ENCODE measurements at places on chromosomes 11 and 22.

DNA sequence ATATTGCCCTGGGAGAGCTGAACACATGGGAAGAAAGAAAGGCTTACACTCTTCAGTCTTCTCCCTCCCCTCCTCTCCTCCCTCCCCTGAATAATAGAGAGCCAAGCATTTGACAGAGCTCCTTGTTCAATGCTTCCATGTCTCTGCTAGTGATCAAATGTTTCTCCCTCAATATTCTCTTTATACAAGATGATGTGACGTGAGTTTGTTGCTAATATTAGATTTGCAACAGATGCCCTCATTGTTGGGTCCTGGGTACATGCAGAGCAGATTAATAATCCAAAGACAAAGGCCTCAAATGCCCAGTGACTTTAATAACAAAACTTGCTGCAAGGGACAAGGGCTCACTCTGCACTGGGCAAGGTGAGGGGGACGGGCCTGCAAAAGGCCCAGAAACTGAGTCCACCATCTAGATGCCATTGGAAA, 7.1 kb upstream of the ENDOD1 start:
- no peak for DNase-seq

DNA sequence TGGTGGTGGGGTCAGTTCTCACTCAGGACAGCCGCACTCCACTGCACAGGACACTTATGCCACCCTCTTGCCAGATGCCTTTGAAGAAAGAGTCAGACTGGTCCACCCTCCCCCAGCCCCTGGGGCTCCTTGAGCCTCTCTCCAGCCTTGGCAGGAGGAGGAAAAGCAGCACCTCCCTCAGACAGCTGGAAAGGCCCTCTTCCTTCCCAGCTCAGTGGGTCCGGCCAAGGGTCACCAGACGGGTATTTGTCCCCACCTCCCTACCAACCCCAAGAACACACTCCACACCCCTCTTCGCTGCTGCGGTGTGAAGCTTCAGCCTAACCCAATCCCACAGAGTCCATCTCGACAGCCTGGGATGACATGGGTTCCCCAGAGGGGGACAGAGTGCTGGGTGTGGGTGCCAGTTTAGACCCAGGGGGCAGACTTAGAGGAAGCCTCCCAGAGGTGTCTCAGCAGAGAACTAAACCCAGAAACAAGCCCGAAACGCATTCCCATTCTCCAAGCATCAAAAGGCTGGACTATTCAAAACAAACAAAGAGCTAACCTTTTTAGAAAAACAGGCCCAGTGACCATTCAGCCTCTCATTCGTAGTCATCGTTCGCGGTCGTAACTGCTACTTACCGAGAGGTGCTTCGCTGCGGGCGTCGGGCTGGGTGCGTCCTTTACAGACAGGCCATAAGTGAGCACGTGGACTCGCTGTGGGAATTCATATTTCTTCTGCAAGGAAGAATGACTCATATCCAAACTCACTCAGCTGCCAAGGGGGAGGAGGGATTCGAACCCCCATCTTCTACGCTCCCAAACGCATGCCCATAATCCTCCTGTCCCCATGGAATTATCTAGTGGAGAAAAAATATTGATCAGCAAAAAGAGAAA, 57.5 kb upstream of the ANO1 start:
- DNase-seq: no peak

DNA sequence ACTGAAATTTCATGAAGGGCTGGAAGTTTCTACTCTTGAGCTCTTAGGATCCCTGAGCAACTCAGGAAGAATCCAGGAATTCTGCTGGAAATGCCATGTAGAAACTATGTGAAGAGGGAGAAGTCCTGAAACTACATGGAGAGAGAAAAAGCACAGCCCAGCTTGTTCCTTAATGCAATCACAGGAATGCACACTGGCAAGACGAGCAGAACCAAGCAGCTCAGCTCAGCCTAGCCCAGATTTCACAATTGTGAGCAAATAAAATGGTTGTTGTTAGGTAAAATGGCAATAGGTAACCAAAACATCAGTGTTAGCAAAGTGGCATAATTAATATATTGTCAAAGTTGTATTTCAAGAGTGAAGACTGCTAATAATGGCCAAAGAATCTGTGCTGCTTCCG, 28.1 kb downstream of the ZNF214 start:
- no peak for DNase-seq

- DNase-seq: no peak
Observed at GRCh38 chr11:202490-202889, 4.7 kb downstream of the BET1L start.

GRCh38 chr11:10303558-10304363, 1.1 kb upstream of the ADM start:
- DNase-seq: peak; percentile 35

- no peak for DNase-seq
Observed at GRCh38 chr11:123213307-123213771, 18.3 kb upstream of the CLMP start.

GRCh38 chr11:2885017-2885677, 428 bp downstream of the CDKN1C start:
- DNase-seq: no peak

DNA sequence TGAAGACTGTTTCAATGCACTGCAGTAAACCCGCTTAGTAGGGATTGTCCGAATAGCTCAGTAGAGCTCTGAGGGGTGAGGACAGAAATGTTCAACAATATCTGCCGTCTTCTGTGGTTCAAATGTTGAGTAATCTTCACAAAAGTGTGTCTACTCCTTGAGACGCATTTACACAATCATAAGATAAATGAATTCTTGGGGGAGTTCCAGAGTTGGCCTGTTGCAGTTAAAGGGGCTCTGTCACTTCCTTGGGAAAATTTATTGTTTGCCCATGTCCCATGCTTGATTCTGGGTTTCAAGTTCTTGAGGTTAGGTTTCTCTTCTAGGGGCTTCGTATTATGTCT, 614 bp downstream of the ANO3 start:
- DNase-seq: no peak

GRCh38 chr11:123374622-123374968, 55.5 kb upstream of the GRAMD1B start:
- no peak for DNase-seq

DNA sequence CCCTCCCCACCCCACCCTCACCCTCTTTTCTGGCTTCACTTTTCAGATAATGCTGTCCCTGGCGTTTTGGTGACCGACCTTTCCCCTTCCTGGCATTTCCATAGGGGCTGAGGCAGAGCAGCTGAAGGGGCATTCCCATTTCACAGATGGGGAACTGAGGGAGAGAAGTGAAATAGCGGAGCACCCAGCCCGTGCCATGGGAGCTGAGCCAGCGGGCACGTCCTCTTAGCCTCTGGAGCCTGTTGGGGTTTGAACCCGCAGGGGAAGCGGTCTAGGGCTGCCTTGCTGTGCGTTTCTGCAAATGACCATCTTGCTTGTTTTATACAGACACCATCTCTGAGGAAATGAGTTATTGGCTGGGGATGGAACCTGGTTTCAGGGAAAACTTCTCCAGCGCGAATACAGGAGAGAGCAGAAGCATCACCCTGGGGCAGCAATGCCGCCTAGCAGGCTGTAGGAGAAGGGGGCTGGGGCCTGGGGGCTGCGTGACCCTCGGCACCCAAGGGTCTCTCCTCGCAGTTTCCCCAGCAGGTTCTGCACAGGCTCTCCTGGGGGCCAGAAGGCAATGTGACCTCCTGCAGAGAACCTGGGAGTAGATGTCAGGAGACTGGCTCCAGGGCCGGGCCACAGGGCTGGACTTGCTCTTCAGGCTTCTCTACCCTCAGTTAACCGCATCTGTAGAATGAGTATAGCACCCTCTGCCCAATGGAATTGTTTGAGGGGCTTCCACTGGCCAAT, 1.5 kb downstream of the PTPRJ start:
- DNase-seq: no peak

GRCh38 chr11:820655-821511, 2.2 kb downstream of the PNPLA2 start:
- no peak for DNase-seq

- peak; percentile 35 for DNase-seq
Observed at GRCh38 chr22:49934891-49935557, 16.6 kb downstream of the CRELD2 start.

GRCh38 chr22:30781271-30781875, 86.7 kb downstream of the OSBP2 start:
- DNase-seq: no peak

DNA sequence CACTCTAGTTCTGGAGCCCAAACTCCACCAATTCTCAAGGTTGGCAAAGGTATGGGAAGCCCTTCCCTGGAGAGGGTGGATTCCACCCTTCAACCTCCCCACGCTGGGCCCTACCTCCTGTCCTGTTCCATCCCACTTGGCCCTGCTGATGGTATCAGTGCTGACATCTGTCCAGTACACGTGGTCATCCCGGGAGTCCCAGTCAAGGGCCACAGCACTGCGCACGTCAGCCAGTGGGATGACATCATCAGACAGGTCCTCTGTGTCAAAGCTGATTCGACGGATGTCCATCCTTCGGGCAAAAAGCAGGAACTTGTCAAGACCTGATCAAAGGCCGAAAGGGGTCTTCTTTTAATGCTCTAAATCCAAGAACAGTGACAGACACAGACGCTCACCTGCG, 32.1 kb downstream of the LRP4 start:
- DNase-seq: no peak

DNA sequence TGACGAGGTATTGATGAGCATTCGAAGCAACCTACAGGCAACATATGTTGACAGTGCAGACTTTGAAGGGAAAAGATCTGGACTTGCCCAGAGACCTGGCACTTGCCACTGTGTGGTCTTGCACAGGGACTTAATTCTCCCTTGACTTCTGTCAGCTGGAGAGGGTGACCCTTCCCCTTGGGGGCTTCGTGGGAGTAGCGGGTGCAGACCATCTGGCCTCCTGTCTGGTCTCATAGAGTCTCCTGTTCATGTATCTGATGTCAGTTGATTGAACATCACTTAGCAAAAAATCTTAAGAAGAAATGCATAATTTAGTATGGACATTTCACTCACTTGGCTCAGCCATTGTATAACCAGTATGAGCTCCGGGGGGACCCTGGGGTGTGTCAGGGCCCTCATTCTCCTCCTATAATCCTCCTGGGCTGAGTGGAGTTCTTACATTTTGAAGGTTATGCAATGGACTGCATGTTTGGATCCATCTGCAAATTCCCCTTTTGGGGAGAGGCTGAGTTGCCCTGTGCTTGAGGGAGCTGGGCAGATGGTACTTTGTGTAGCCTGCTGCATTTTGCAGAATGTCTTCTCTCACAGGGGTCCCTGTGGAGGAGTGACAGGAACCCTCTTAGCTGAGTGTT, 13.0 kb downstream of the BCR start:
- no peak for DNase-seq

DNA sequence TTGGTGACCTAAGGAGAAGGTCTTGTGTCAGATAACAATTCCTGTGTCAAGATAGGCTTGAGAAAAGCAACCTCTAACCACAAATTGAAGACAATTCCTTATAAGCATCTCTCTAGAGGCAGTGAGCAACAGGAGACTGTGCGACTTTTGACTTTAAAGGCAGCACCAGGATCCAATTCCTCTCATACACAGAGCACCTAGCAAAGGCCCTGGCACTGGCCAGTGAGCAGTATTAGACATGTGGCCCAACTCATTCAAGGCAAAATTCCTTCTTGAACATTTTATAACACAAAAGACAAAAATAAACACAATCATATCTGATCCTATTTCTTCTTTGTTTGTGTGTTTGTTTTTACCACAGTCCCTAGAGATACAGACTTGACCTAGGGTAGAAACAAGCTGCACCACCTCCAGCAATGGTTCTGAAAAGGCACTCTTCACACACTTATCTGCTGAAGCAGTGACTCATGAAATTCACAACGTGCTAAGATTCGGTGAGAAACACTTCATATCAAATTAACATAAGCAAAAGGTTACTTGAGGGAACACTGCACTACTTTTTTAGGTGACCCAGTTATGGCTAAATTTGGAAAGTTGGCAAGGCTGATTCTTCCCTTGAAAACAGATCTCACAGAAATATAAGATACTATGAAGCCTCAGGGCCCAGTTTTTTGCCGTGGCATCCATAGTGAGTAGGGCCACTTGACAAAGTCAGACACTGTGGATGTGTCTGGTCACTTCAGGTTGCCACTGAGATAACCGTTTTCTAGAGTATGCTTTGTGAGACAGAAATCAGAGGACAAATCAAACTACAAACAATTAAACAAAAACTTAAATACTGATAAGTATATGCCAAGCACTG, 1018.9 kb downstream of the DLG2 start:
- DNase-seq: peak; percentile 60

- no peak for DNase-seq
Observed at GRCh38 chr11:132910011-132910760, 622.1 kb downstream of the OPCML start.

DNA sequence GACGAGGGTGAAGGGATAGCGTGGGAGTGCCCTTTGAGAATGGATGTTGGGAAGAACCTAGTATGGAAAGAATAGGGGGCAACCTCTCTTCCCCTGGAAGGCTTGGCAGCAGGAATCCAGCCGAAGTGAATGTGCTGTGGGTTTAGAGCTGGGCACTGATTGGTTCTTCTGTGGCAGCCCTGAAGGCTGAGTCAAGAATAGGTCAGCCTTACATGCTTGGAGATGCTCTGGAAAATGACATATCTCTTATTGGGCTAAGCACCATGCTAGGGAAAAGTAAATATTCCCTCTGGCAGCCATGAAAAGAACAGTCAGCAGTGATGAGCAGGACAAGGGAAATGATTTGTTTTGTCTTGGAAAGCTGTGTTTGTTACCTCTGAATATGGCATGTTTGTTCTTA, 149.5 kb downstream of the COMMD9 start:
- no peak for DNase-seq

- no peak for DNase-seq
Observed at GRCh38 chr11:14906993-14907392, 15.0 kb upstream of the CYP2R1 start.

DNA sequence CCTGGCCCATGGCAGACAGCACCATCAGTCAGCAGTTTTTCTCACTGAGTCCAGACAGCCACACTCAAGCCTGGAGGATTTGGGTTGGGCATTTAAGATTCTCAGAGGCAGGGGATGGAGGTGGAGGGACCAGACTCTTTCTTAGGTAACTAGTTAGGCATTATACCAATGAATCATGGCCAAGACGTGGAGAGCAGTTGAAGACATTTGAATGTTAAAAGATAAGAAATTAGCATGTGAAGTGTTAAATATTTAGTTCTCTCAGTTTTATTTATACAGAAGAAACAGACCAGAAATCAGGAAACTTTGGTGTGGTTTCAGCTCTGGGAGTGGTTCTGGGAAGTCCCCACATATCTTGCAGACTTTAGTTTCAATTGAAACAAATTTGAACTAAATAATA, 9.9 kb downstream of the GTF2H1 start:
- DNase-seq: no peak

GRCh38 chr11:117146521-117146920, 2.4 kb downstream of the PAFAH1B2 start:
- DNase-seq: no peak

GRCh38 chr11:130897262-130898182, 18.8 kb downstream of the SNX19 start:
- no peak for DNase-seq

DNA sequence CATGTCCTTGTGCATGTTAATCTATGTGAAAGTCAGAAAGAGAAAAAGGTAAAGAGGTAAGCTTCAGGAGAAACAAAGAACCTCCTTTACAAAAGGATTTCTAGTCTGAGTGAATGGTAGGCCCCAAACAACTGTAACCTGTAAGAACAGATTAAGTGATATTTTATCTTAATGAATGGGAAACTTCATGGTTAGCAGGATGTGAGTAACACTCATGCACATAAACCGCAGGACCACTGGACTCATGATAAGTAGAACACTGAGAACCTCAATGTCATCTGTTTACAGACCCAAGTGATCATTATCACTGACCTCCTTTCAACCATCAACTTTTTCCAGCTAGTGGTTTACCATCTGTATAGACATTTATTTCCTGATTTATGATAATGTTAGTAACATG, 19.9 kb downstream of the OR8G5 start:
- DNase-seq: no peak

- DNase-seq: no peak
Observed at GRCh38 chr11:129612447-129612961, 203.1 kb upstream of the TMEM45B start.
